ENCODE measurements at places on chromosomes 11 and 22.

- DNase-seq, result no peak
Measured at GRCh38 chr11:47188259-47188658, 2.0 kb upstream of the PACSIN3 start.

DNA sequence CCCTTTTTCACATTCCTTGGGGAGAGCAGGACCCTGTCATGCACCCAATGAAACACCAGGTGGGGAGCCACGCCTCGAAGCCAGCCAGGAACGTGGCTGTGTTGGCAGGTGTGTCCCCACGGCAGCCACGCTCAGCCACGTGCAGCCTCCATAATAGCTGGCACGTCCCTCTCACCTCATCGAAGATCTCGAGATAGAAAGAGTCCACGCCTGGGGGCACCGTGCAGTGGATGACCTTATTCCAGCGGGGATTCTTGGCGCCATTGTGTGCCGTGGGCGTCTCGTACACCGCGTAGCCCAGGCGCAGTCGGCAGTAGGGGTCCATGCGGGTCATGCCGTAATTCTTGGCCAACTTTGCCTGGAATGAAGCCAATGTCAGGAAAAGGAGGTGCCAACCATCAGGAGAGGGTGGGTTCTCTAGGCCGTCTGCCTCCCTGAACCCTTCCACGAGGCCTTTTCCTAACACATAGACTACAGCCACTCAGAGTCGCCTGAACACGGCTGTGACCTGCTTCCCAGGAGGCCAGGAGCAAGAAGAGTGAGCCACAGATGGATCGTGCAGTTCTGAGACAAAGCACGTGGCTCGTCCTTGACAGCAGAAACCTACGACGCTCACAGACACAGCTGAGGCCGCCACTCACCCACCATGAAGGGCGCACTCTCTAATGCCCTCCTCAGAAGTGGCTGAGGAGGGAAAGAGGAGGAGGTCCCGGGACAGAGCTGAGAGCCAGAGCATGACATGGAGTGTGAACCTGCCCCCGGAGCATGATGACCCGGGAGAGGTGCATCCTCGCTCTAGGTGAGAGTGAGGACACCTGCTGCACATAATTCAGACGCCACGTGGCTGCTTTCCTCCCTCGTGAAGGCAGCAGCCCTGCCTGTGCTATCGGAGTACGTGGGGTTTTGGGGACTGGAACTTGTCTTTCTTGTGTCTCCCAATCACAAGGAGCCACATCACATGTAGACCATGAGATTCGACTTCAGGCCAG, 19.1 kb downstream of the TOLLIP start:
- no peak for DNase-seq

DNA sequence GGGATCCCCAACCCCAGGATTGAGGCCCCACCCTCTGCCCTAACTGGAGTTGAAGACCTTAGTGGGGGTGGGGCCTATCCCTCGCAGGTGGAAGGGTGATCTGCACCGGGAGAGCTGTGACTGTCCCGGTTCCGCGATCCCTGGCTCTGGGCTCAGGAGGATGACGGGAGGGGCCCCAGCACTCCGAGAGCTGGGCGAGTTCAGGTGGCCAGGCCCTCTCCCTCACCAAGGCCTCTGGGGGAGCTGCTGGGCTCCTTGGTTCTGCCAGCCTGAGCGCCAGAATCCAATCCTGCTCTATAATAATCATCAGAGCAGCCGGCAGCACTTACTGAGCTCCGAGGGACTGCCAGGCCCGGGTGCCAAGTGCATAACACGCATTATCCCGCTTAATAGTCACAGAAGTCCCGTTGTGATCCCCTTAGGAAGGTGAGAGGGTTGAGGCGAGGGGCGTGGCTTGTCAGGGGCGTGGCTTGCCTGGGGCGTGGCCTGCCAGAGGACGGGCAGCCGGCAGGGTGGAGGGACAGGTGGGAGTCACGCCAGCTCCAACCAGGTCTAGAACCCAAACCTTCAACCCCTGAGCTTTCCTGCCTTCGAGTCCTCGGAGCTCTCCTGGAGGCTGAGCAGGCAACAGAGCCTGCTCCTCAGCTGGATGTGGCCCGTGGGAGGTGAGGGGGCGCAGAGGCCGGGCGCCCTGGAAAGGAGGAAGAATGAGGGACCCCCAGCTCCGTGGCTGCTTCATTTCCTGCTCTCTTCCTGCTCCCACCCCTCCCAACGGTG, 7.3 kb upstream of the SYT7 start:
- peak; percentile 48 for DNase-seq

GRCh38 chr11:17505146-17505545, 28.5 kb upstream of the ABCC8 start:
- no peak for DNase-seq

DNA sequence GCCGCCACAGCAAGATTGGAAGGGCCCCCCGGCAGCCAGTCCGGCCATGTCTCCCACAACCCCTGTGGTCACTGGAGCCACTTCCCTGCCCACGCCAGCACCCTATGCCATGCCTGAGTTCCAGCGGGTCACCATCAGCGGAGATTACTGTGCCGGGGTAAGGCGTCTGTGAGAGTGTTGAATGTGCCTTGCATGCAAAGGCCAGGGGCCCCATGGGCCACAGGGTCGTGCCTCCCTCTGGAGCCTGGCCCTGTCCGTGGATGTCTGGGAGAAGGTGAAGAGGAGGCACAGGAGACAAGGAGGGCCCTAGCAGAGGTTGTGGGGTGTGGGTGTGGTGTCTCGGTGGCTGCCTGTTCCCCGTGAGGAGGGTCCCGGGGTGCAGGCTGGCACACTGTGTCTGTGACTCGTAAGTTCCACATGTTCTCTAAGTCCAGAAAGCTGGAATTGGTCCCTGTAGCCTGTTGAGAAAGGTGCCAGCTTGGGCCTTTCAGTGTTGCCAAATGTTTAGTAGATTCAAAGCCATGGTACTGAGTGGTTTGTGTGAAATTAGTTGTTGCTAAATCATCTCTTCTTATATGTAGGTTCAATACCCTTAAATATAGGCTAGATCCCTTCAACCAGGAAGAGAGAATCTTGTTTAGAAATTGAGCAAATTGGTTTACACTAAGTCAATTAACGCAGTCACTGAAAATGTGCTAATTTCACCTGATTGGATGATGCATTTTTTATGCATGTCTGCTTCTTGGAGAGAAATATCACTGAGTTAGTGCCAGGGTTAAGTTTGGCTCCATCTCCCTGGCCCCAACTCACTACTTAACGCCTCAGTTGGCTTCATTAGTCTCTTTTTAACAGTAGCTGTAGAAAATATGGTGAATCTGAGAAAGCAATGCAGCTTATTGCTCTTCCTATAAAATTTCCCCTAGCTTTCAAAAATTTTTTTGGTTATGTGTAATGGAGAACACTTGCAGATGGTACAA, 23.8 kb downstream of the AMPD3 start:
- DNase-seq, result no peak

- no peak for DNase-seq
Measured at GRCh38 chr11:20042045-20042639, 118.1 kb downstream of the DBX1 start.

DNA sequence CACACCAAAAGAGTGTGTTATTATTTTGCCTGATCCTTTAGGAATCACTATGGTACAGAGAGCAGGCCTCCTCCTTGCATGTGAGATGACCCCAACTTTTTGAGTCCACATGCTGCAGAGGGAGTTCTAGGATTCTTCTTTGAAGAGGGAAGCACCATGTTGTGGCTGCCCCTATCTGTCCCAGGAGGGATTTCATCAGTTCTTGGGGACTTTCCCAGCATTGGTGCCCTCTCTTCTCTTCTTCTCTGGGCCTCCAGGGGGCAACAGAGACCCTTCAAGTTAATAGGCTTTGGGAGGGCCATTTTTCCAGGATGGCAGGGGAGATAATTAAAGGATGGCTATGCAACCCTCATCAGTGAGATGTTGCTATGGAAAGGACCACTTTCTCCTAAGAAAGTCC, 3.6 kb downstream of the MMP1 start:
- no peak for DNase-seq
